ENCODE measurements at places on chromosomes 5 and 9.

- no peak for DNase-seq
Observed at GRCh38 chr9:112787978-112788377, 37.4 kb downstream of the SNX30 start.

- peak; percentile 31 for DNase-seq
Observed at GRCh38 chr9:37408933-37409710, 13.4 kb upstream of the GRHPR start.

GRCh38 chr5:79521156-79521555 is 7.2 kb upstream of the HOMER1 start:
- no peak for DNase-seq

- DNase-seq, result no peak
Observed at GRCh38 chr9:96751815-96752214, 26.1 kb downstream of the ZNF510 start.

DNA sequence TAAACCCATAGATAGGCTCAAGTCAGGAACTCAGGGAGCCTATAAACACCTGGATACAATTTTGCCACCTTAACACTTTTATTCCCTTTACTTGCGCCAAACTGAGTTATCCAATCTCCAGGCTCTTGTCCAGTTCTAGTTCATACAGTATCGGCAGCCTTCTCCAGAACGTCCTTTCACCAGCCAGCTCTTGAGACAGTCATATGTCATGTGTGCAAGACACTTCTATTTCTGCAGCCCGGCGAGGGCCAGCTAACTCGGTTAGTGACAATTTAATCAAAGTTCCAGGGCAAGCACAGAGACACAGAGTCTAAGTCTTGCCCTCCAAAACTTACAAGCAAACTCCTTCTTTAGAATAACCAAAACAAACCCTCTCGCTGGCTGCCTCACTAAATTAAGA is 12.9 kb downstream of the ABCA1 start:
- no peak for DNase-seq

DNA sequence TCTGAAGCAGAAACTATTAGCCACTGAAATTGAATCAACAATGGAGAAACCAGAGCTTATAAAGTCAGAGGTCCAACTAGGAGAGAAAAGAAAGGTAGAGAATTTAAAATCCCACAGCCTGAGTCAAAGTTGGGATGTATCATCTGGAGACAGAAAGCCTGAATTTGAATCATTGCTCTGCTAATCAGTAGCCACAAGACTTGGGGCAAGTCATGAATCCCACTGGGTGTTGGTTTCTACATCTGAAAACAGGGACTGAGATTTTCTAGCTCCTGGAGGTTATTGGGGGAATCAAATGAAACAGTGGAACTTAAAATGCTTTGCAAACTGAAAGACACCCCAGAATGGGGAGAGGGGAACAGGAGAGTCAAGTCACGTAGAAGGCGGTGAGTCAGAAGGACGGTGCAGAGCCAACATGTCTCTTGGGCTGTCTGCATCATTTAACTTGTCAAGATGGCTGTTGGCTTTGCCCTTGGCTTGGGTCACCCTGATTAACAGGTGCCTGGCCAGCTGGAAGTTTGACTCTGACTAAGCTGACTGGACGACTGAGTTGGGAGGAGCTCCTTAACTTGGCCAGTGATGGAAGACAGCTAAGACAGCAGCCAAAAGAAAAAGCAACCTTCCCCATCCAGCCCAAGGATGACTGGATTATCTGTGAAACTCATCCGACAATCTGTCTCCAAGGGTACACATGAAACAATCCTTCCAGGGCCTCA is 60.6 kb upstream of the ADRA1B start:
- no peak for DNase-seq

- DNase-seq, result no peak
Observed at GRCh38 chr9:91063471-91063870, 261.9 kb downstream of the SYK start.

- DNase-seq, result no peak
Observed at GRCh38 chr5:135944967-135945560, 9.7 kb downstream of the LECT2 start.

DNA sequence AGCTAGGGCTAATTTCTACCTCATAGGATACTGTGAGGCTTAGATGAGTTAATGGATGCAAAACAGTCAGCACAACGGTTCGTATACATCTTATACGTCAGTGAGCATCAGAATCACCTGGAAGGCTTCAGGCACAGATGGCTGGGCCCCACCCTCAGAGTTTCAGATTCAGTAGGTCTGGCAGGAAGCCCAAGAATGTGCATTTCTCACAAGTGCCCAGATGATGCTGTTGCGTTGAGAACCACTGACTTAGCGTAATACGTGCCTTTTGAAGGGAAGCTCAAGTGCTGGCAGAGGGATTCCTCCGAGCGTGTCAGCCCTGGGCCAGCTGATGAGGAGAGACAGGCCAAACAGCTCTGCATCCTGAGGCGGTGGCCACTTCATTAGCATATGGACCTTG is 117.1 kb upstream of the WWC1 start:
- no peak for DNase-seq

DNA sequence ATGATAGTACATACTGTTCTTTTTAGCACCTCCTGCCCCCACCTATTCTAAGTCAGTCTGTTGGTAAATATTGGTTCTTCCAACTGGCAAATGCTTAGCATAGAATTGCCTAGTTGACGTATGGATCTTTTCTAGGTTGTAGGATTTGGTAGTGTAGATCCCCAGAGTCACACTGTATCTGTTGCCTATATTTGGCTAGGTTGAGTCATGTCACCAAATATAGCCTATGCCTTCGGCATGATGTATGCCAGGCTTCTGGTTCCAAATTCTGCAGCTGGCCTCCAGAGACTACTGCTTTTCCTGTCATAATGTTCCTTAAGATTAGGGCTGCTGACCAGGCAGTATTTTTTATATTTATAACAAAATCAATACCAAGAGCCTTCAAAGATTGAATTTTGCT is 38.2 kb downstream of the CPEB4 start:
- DNase-seq, result no peak

DNA sequence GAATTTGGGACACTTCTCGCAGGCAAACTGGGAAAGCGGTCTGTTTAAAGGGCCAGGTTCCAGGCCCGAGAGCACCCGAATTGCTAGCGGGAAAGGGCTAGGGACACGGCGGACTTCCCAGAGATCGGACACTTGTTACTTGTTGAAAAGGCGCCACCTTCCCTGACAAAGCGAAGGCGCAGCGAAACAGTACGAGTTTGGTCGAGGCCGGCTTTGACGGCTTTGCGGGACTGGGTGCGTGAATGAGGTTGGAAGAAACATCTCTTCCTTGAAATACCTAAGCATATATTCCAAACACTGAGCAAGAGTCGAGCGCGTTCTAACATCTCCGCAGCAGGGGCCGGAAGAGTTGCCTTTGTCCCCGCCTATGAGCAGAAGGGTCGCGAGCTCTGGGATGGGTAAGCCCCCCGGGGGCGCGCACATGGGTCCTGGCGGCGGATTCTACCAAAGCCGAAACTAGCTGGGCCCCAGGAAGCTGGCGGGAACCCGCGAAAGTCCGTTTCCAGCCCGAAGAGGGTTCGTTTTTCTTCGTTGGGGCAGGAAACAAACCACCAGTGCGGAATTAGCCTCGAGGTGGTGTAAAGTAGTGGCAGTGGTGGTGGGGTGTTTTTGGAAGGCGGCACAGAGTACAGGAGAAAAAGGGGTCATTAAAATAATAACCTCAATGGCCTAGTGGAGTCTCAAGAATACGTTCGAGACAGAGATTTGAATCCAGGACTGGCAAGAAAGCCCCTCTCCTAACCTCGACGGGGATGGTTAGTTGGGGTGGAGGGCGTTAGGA is 1.5 kb downstream of the GDNF start:
- no peak for DNase-seq

DNA sequence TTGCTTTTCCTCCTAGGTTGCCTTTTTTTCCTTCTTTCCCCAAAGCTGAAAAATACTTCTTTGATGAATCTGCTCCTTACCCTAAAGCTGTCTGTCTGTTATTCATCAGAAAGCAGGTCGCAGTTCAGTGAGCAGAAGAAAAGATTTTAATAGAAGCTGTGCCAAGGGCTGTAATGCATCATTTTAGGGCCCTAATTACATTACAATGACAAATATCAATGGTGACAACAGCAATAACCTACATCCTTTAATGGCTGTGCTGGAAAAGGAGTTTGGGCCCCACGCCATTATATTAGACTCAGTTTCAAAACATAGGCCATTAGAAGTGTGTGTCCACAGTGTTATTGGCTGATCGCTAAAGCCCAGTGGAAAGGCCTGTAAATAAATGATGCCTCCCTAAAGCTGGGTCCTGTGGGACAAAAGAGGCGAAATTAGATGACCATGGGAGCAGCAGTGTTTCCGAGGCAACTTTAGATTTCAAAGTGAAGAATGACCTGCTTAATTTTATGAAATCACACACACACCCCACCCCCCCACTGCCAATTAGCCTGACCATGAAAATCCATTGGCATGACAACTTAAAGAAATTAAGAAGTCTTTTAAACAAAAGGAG is 38.4 kb downstream of the TLE4 start:
- DNase-seq, result no peak

DNA sequence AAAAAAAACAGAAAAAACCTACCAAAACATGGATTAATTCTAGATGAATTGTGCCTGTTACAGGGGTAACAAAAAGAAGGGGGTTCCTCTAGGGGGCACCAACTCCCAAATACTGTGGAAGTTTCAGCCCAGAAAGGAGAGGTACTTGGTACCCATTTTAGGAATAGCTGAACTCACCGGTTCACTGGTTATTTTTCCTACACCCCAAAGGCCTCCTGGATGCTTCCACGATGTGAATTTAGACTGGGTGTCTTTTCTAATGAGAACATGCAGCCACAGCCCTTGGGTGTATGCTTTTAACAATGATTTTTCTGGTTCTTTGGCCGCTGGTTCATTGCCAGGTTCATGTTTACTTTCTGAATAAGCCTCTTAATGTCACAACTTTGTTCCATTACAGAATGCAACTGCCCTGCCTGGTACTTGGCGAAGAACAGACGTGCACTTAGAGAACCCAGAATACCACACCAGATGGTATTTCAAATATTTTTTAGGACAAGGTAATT is 46.7 kb downstream of the GARNL3 start:
- peak; percentile 15 for DNase-seq

GRCh38 chr5:135901633-135902032 is 6.0 kb upstream of the IL9 start:
- DNase-seq, result no peak

GRCh38 chr5:171432583-171433351 is 13.3 kb downstream of the FGF18 start:
- no peak for DNase-seq

- no peak for DNase-seq
Observed at GRCh38 chr5:124839371-124839998, 93.0 kb upstream of the ZNF608 start.

- DNase-seq, result no peak
Observed at GRCh38 chr9:77764894-77765780, 117.0 kb upstream of the GNA14 start.

DNA sequence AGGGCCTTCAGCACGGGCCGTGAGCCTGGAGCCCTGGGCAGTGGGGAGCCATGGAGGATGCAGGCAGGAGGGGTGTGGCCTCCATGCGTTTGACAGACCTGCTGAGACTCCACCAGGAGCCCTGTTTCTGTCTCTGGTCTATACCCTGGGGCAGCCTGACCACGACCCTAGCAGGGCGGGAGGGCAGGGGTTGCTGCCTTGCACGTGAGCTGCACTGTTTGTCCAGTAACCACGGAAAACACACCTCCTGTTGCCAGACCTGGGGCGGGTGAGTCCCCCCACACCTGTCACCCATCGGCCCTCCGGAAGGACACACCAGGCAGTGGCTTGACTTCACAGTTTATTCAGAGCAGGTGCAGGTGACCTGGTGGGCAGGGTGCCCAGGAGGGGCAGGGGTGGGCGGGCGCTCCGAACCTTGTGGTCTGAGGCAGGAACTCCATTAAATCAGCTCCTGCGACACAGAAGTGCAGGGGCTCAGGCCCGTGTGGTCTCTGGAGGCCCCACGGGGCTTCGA is 3.9 kb downstream of the LCN8 start:
- DNase-seq, result no peak

DNA sequence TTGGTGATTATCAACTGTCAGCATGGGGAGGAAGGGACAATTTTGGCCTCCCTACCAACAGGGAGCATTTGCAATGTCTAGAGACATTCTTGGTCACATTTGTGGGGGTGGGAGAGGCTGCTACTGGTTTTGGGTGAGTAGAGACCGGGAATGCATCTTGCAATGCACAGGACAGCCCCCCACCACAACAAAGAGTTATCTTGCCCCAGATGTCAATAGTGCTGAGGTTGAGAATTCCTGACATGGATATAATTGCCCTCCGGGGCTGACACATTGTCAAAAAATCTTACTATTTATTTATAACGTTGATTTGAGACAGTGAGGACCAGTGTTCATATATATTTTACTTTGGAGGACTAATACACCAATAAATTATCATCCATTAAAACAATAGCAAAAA is 316.1 kb downstream of the PSAT1 start:
- DNase-seq, result no peak

DNA sequence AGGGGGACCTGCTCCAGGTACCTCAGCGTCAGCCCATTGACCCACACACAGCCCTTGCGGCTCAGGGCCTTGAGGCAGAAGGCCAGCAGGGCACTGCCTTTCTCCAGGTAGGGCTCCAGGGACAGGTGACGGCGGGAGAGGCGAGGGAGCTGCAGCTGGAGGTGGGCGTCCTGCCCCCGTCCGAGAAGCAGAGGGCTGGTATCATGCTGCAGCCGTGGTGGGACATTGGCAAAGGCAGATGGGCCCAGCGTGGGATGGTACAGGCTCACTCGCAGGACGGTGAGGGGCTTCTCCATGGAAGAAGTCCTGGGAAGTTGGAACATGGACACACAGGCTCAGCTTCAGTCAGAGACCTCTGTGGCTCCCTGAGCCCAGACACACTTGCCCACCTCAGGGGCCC is 2.5 kb upstream of the DCANP1 start:
- DNase-seq, result no peak

DNA sequence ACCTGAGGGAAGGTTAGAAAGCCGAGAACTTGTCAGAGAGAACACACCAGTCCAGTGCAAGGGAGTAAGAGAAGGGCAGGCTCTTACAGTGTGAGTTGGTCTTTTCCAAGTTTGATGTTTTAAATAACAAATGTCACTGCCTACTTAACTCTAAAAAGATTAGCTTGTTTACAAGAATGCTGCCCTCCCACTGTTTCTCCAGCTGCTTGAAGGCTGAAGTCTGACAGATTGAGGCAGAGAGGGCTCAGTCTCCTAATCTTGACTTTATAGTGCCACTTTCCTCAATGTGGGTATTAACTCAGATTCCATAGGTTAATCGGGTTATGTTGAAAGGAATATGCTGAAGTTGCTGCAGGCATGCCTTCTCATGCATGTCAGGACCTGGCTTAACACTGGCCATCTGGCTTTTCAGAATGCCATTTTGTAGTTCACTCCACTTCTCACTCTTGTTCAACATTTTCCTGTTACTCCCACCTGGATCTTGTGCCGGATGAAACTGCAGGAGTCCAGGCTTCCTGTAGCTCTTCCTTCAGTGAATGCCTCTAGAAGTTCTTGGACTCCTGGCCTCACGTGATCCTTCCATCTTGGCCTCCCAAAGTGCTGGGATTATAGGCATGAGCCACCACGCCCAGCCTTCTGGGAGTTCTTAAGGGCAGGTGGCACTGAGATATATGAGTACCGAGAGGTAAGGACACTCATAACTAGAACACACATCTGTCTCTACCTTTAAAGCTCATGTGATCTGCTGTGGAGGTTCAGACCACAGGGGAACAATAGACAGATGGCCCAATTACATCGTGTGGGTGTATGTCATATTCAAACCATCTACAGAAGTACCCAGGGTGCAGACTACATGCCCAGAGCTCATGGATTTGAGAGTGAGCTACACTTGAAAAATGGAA is 249.7 kb downstream of the ARHGAP26 start:
- no peak for DNase-seq

GRCh38 chr5:135497971-135498636 is 37.7 kb downstream of the NEUROG1 start:
- DNase-seq, result no peak

- DNase-seq, result no peak
Observed at GRCh38 chr5:143235423-143235822, 168.1 kb downstream of the NR3C1 start.
